Activated CD4-positive, alpha-beta memory T cell treated with anti-CD3 and anti-CD28 coated beads for 36 hours (primary cell): ENCODE measurements at places on chromosomes 11 and 22. TPM values are rescaled to one million over a fixed set of nuclear protein-coding genes. Genes with fewer than 3 reads are reported as not detected.
A peak's percentile ranks its signal among the peaks of the same experiment; 100 is the strongest.

The LRRC75B gene
- total RNA-seq = 1.1 TPM

DNA sequence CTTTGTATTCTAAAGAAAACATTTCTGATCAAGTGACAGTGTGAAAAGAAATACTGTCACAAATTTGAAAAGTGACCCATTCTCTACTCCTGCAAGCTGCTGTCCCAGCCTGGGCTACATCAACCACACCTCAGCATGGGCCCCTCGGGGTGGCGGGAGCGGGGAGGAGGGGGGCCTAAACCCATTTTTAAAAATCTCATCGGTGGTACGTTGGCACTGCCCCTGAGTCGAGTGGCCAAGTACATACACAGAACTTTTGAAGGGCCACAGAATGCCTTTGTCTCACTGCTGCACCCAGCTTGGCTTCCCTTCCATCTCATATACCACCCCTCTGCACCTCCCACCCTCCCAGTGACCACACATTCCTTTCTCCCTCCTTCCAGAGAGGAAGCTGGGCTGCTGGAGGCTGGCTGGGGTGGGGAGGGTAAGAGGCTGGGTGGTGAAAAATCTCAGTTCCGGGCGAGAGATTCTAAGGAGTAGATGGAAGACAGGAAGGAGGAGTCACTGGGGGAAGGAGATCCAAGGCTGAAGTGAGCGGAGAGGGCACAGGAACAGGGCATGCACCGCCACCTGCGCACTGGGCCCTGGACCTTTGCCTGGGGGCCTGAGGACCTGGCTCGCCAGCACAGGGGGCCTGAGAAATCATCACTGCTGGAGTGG is 21.1 kb downstream of the FXYD6 start:
- H3K27me3 ChIP-seq = peaks cover 6% of the 10 kb centered on the region
- H3K36me3 ChIP-seq = peaks cover 2% of the 10 kb centered on the region
- H3K4me1 ChIP-seq = peaks cover 2% of the 10 kb centered on the region
- H3K27ac ChIP-seq = no peak overlapping the region
- DNase-seq = no peak

DNA sequence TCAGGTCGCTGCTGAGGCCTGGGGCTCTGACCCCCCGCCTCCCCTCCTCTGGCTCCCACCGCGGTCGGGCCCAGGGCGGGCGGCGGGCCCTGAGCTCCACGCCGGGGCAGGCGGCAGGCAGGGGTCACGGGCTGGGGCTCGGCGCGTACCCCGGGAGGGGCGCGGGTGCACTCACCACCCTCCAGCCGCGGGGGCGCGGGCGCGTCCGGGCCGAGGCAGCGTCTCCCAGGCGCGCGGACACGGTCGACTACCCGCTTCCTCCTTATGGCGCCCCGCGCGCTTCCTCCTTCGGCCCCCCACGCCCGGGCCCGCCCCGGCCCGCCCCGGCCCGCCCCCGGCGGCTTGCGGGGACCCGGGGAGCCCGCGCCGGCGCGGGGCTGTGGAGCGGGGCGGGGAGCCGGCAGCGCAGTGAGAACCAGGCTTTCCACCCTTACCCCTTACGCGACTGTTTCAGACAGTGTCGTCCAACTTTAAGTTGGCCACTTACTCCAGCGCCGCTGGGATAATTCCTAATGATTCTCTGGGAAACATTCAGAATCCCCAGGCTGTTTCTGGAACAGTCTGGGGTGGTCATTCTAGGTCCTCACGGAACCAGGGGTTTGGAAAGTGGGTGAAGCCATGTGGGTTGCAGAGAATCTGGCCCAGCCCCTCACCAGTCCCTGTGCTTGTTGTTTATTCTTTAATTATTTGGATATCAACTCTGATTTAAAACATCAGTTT is at the start of gene BID:
Gene BID, minus strand, starts transcription at position 264 of the 720 bp plus-strand sequence. CDS start 24,353 bp downstream, outside the sequence.
- H3K27me3 ChIP-seq = peaks cover 7% of the 10 kb centered on the region
- H3K27ac ChIP-seq = peak within 1 kb of the TSS; percentile 5
- peak; percentile 51 for DNase-seq
- peak within 1 kb of the TSS; percentile 76 for H3K4me3 ChIP-seq
- H3K4me1 ChIP-seq = peaks cover 64% of the 10 kb centered on the region

DNA sequence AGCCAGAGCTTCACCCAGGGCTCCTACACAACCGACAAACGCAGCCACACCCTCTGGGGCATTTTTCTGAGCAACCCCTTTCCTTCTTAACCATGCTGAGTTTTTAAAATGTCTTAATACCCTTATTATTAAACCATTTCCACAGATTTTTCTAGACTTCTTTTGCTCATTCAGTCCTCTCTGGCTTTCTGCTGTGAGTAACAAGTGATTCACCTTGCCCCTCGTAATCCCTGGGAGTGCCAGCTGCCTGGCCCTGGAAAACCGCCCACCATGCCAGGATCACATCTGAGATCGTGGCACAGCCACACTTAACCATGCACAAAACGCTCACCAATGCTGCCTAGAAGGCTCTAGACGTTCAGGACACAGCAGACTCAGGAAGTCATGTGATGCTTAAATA is 25.4 kb downstream of the YPEL1 start:
- no peaks in the 10 kb centered on the region for H3K27me3 ChIP-seq
- H3K4me1 ChIP-seq = peaks cover 8% of the 10 kb centered on the region
- H3K36me3 ChIP-seq = no peaks in the 10 kb centered on the region
- DNase-seq = no peak

DNA sequence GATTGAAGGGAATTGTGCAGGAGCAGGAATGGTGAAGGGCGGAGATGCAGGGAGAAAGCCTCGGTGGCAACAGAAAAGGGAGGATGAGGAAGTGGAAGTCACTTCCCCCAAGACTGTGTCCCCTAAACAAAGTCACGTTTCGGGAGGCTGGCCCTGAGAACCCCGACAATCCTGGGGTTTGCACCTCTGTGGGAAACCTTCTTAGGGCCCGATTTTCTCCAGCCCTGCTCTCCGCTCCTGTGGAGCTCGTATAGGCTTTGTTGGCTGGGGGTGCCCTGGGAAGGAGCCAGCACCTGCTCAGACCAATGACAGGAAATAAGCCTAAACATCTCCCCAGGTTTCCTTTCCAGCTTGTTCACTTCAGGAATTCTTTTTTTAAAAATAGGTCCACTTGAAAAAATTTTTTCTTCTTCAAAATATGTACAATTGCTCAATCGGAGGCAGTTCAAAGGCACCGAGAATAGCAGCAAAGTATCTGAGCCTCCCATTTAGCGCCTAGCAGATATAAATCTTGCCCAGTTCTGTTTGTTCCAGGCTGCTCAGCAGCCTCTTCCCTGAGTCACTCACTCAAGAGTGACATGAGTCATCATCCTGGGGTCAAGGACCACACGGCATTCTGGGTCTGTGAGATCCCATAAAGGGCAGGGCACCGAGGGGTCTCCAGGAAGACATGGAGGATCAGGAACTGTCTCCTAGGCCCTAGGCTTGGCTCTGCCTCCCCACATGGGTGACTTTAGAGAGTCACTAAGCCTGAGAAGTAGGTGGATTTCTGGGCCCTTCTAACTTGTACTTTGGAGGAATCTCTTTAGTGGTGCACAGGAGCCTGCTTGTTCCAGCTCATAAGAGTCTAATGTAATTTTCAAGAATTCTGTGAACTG is 34.0 kb downstream of the IRAG1 start:
- H3K27me3 ChIP-seq = no peaks in the 10 kb centered on the region
- H3K4me1 ChIP-seq = peaks cover 19% of the 10 kb centered on the region
- H3K27ac ChIP-seq = no peak overlapping the region
- no peaks in the 10 kb centered on the region for H3K36me3 ChIP-seq
